CD4-positive, alpha-beta memory T cell (primary cell): ENCODE measurements at places on chromosomes 6 and 20. TPM values are rescaled to one million over a fixed set of nuclear protein-coding genes. Genes with fewer than 3 reads are reported as not detected.

Gene C20orf144
- 0.61 TPM for total RNA-seq

Gene EEF1A2
- 0.81 TPM for total RNA-seq

Gene MYBL2
- total RNA-seq, result not detected

Gene CTAGE9
- not detected for total RNA-seq

Gene ZKSCAN4
- 9.9 TPM for total RNA-seq

- H3K4me3 ChIP-seq, result peak overlapping the region; percentile 95
- peak overlapping the region; percentile 67 for H3K27ac ChIP-seq
- peaks cover 43% of the 10 kb centered on the region for H3K4me1 ChIP-seq
- H3K27me3 ChIP-seq, result no peaks in the 10 kb centered on the region
- H3K36me3 ChIP-seq, result no peaks in the 10 kb centered on the region
- DNase-seq, result no peak
Measured at GRCh38 chr6:145963216-145964068, 716 bp downstream of the SHPRH start.

GRCh38 chr6:158559338-158559894, 475 bp upstream of the TMEM181 start:
- H3K36me3 ChIP-seq, result no peaks in the 10 kb centered on the region
- H3K4me3 ChIP-seq, result peak overlapping the region; percentile 32
- peaks cover 43% of the 10 kb centered on the region for H3K4me1 ChIP-seq
- no peaks in the 10 kb centered on the region for H3K27me3 ChIP-seq

- no peaks in the 10 kb centered on the region for H3K4me1 ChIP-seq
- DNase-seq, result no peak
- no peak overlapping the region for H3K4me3 ChIP-seq
- no peaks in the 10 kb centered on the region for H3K27me3 ChIP-seq
Measured at GRCh38 chr6:53805725-53806124, 10.9 kb downstream of the LRRC1 start.
